ENCODE measurements at places on chromosomes 6 and 20.

DNA sequence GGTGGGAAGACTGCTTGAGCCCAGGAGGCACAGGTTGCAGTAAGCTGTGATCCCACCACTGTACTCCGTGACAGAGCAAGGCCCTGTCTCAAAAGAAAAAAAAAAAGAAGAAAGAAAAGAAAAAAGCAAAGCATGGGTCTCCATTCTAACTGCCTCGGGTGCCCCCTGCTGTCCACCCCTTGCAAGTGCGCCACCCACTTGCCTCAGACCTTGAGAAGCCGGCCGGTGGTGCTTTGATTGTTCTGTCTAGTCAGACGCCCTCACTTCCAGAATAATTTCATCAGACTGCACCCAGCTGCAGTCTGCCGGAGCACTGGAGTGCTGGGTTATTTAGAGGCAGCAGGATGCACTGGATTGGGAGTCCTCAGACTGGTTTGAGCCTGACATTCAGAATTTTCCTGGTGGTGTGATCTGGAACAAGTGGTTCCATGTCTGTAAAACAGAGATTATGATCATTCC is 17.6 kb upstream of the TM9SF4 start:
- peak; percentile 77 for DNase-seq

- no peak for DNase-seq
Observed at GRCh38 chr6:7249946-7250643, 62.9 kb downstream of the SSR1 start.

DNA sequence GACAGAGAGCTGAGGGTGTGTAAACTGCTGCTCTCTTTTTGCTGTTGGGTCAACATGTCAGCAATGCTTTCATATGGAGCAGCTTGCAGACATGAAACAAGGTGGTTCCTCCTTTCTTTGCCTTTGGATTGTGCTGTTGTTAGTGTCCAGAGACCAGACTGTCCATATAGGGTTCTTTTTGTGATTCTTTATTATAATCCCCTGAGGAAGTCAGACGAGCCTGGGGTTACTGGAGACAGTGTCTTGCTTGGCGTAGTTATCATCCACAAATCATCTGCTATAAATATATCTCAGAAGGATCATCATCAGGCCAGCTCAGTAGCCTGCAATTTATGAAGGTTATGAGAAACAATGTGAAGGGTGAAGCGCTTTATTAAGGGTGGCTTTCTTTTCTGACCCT is 2.3 kb upstream of the ADGRB3 start:
- no peak for DNase-seq

GRCh38 chr6:8507286-8507685 is 71.9 kb upstream of the SLC35B3 start:
- DNase-seq = no peak

- DNase-seq = no peak
Observed at GRCh38 chr6:108714766-108715414, 133.3 kb upstream of the ARMC2 start.

DNA sequence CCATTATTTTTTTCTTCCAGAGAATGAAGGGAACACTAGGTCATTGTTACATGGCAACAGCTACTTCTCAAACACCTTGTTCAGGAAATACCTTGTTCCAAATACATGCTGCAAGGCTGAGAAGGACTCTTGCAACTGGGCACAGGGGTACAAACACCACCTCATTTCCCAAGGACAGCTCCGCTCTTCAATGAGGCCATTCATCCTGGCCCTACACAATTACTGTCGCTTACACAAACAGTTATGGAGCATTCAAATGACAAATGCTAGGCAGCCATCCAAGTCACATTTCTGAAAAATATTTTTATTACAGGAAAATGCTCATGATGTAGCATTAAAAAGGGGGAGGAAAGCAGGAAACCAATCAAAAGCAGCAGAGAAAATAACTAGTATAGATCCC is 611.9 kb downstream of the DHX35 start:
- DNase-seq = no peak

DNA sequence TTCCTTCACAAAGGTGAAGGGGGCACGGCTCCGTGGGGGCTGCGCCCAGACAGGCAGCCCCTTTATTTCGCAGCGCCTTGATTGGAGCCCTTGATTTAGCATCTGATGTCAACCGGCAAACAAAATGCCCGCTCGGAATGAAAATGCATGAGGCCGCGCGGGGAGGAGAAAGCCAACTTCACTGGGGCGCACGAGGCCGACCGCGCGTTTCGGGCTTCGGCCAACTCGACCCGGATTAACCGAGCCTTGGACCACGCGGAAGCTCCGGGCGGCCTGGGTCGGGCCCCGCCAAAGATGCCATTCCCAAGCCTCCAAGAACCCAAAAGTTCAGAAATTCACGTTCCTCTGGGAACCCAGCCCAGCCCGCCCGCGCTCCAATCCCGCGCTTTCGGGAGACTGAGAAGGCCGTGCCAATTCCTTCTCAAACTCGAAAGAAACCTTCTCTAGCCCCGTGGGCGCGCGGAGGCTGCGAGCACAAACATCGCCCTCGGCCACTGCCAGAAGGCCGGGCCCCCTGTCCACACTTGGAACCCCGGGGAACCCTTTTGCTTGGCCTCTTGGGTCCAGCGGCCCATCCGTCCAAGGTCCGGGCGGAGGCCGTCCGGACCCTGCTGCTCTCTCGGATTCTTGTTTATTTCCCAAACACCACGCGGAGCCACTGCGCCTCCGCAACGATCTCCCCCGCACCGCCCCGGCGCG is 879 bp upstream of the INSM1 start:
- DNase-seq = no peak

Measured in epithelial cell of esophagus (primary cell).